Brain microvascular endothelial cell (primary cell): ENCODE measurements at places on chromosomes 13 and 19.
A peak's percentile ranks its signal among the peaks of the same experiment; 100 is the strongest.

DNA sequence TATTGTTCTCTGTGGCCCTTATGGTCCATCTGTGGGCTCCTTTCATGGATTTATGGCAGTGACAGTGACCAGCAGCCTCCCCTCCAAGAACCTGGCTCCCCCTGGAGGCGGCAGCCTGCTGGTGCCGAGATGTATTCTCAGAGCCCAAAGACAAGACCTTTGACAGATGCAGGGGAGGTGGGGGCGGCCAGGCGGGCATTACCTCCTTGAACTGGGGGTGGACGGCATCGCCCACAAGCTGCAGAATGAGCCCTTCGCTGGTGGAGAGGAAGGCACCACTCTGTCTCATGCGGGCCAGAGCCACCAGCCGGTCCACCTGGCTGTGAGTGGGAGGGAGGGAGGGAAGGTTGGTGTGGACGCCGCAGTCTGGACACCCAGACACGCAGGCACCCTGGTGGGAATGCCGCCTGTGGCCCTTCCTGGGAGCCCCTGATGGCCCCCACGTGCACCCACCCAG lies 6.6 kb downstream of the ISOC2 start:
- no peak for DNase-seq

GRCh38 chr19:6668691-6669090 lies 1.3 kb downstream of the TNFSF14 start:
- DNase-seq = no peak

DNA sequence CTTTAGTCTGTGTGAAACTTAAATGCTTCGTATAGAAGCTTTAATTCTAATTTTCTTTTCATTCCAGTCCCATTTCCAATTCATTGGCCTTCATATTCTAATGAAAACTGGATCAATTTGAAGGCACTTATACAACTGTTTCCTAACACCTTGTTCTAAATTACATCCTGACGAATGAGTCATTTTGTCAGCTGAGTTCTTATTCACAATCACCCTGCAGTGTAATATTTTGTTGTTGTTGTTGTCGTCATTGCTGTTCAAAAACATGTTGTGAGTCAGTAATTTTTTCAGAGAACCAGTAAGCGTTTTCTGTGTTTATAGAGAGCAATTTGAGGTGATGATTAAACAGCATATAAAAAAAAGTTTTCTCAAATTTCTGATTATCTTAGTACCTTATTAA lies 290.0 kb downstream of the PCDH9 start:
- DNase-seq = no peak

- no peak for DNase-seq
Observed at GRCh38 chr13:112078879-112079531, 12.1 kb downstream of the SOX1 start.

GRCh38 chr19:10478903-10479384 lies 24.2 kb downstream of the KEAP1 start:
- DNase-seq = peak; percentile 93

DNA sequence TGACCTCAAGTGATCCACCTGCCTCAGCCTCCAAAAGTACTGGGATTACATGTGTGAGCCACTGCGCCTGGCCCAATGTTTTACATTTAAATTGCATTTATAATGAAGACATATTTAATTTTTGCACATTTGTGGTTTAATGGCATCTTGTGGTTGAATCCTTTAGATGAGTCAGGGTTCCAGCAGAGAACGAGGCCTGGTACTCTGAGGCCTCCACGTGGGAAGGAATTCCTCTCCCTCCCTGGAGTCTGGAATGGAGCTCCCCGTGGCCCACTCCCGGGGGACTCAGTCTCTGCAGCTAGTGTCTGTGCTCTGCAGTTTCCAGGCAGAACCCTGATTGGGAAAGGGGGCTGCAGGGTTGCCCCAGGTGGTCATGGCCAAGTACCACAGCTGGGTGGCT lies 24.2 kb downstream of the ZFR2 start:
- no peak for DNase-seq

DNA sequence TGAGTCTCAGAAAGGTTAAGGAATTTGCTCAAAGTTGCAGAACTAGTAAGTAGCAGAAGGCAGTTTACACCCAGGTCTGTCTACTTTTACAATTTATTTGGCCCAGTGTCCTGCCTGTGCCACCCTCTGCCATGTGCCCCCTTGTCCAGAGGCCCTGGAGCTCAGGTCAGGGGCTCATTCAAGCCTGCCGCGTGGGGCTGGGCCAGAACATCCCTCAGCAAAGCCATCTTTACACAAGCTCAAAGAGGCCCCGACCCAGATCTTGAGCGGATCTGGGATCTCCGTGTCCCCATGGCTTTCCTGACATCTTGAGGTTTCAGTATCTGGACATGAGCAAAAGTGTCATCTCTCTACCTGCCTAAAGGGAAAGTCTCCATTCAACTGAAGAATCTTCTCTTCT lies 76.4 kb upstream of the VSTM2B start:
- DNase-seq = no peak

- no peak for DNase-seq
Observed at GRCh38 chr13:29481603-29482002, 113.9 kb downstream of the SLC7A1 start.

DNA sequence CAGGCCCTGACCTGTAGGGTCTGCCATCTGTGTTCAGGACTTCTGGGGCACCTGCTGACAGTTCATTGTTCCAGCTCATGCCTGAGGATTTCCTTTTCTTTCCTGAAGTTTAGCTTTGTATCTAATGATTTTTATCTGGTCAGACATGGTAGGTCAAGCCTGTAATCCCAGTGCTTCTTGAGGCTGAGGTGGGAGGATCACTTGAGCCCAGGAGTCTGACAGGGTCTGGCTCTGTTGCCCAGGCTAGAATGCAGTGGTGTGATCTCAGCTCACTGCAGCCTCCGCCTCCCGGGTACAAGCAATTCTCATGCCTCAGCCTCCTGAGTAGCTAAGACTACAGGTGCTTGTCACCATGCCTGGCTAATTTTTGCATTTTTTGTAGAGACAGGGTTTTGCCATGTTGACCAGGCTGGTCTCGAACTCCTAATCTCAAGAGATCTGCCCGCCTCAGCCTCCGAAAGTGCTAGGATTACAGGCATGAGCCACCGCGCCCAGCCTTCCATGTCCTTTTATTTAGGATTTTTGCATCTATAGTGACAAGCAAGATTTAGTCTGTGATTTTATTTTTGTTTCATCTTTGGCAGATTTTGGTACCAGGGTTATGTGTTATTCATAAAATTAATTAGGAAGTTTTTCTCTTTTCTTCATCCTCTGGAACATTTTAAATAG lies 33.2 kb downstream of the CHST8 start:
- no peak for DNase-seq

- no peak for DNase-seq
Observed at GRCh38 chr19:38417544-38418506, 8.2 kb downstream of the RASGRP4 start.

DNA sequence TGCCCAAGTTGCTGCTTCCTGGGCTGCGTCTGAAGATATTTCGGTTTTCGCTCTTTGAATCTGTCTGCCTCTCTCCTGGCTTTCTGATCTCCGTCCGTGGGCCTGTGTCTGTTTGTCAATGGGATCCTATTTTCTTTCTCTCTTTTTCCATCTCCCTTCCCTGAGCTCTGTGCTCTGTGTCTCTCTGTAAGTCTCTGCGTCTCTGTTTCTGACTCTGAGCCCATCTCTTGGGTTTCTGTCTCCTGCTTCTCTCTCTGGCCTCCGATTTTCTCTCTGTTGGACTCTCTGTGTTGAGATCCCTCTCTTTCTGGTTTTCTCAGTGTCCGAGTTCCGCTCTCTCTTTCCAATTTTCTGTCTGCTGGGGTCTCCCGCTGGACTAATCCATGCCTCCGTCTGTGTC lies 1.7 kb downstream of the PRKCG start:
- DNase-seq = no peak

DNA sequence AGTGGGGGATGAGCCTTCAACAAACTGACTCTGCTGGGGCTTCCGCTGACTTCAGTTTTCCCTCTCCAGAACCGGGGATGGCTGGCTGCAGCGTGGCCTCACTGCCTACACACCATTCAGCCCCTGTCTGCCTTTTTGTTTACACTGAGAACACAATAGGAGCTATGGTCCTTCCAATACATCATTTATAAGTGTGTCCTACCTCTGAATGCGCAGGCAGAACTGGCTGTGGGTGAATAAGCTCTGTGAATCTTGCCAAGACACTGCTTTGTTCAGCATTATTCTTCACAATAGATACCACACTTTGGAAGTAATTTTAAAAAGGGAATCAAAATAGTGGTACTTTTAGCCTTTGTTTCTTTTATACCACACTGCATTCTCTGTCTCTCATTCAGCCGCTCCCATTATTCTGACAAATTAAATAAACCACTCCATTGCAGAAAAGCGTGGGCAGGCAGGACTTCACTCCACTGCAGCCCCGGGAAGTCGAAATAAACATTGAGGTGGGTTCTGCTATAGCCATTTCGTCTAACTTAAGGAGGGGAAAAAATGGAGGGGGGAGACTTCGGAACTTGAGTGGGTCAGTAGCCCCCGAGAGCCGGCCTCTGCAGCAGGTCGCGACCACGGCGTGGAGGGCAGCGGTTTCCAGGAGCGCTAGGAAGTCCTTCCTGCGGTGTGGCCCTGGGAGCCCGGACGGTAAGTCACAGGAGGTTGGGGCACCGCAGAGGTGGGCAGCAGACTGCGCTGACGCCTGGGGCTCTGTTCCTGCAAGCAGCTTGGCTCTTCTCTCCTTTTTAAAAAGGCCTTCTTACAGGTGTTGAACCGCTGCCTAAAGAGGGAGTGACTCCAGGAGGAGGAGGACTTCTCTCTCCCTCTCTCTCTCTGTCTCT lies 94.8 kb upstream of the SOX1 start:
- DNase-seq = no peak

DNA sequence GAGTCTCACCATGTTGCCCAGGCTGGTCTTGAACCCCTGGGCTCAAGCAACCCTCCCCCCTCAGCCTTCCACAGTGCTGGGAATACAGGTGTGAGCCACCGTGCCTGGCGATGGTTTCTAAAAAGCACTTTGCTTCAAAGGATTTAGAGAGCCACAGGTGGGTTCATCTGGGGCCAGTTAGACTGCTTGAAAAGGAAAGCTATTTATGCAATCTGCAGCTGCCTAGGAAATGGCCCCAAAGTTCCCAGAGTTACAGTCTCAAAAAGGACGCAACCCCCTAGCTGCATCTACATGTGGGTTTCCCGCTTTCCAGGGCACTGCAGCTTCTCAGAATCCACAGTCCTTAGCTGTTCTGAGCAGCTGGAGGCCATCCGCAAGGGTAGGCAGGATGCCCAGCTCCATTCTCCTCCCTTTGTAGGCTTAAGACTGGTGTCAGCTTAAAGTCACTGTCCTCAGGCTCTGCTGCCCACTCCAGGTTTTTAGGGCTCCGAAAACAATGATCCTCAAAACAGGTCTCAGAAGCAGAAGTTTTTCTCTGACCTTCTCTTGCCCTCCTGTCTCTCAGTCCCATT lies 41.4 kb downstream of the ZNF823 start:
- DNase-seq = no peak
